ENCODE measurements at places on chromosomes 2 and 18.

DNA sequence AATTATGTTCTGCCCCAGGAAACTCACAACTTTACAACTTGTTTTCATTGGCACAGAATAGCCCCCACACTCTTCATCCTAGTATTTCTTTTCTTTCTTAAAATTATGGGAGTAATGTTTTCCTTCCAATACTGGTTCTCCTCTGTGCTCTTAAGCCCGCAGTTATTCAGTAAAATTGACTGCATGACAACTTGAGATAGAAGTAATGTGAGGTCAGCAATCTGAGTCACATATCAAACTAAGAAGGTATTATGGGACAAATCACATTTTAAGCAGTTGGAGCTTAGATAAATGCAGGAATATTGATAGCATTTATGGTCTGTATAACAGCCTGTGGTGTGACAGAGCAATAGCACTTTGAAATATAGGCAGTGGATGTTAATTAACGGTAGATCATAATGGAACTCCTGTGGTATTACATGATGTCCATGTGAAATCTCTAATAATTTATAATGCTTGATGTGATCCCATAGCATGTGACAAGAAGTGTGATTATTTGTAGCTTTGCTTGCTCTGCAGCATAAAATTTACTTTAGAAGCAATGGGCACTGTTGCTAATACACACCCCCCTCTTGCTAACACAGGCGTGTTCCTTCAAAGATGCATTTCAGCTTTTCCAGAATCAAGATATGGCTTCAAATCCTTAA, 351.4 kb upstream of the CDH20 start:
- DNase-seq = no peak

DNA sequence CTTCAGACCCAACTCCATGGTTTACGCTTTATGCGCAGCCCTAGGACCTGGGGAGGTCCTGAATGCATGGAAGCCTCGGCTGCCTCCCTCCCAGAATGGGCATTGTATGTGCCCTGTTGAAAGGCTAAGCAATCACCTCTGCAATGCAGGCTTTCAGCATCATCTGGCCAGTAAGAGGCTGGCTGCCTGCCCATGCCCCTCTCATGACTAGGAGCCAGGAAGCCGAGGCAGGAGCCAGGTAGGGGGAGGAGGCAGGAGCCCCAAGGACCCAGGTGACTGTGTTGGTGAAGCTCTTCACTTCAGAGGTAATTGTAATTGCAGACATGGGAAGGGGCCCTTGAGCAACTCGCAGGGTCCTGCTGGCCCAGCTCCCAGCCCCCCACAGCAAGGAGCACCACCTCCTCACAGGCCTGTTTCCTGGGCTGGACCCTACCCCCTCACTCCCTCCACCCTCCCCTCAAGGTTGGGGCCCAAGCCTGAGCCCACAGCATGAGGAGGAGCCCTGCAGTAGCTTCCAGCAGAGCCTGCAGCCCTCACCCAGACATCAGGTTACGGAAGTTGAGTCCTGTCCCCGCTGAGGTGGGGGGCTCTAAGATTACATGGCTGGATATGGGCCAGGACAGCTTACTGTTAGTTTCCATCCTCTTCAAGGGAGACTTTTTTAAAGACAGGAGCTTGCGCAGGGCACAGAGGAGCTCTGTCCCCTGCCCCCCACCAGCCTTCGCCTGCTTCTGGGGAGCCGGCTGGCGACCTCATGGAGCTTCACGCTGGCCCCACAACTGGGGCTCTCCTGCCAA, 21.9 kb downstream of the CRACDL start:
- DNase-seq = no peak

GRCh38 chr18:12031846-12032245, 50.5 kb downstream of the IMPA2 start:
- no peak for DNase-seq

GRCh38 chr2:169329688-169330554, 32.4 kb downstream of the LRP2 start:
- DNase-seq = no peak

DNA sequence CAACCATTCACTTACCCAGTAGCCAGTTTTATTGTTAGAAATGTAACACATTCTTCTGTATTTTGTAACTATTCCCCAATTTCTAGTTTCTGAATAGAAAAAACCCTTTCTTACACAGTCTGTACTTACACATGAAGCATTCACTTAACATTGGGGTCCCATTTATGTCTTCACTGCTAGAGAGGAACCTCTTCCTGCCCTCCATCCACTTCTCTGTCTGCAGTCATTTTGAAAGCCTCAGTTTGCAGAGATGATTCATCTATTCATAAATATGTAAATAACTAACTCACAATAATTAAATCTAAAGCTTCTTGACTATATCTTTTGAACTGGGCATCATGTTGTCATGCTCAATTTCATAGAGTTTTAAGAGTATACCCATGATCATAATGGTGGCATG, 55.9 kb downstream of the ZRANB3 start:
- DNase-seq = no peak

- peak; percentile 57 for DNase-seq
Measured at GRCh38 chr2:42810971-42811811, 18.8 kb upstream of the HAAO start.

GRCh38 chr2:99348173-99348572, 11.0 kb downstream of the EIF5B start:
- no peak for DNase-seq

DNA sequence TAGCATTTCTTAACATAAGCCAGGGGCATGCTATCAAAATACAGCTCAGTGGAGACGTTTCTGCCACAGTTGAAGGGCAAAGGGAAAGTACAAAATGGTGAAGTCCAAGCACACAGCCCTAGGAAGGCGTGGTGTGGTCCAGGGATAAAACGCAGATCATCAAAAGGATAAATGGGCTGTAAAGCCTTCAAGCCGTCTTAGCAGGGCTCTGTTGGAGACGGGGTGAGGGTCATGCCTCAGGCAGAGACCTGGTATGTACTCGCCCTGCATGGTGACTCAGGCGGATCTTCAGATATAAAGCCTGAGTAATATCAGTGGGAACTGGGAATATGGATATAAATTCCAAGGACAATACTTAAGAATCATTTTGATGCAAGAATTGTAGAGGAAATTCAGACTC, 61.2 kb downstream of the NGEF start:
- no peak for DNase-seq

DNA sequence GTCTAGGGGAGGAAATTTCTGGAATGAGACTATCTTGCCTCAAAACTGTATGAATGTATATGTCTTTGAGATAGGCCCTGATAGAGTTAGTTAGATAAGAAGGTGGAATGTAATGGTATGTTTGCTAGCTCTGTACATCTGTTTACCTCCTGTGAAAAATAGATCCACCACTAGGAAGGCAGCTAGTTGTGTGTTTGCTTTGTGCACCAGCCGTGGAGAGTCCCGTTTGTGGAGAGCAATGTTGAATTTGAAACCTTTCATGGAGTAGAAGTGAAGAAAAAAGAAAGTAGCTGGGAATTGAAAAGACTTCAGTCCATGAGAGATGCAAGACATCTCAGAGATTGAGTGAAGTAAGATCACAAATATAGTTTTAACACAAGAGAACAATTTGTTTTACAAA, 25.4 kb downstream of the ASXL3 start:
- DNase-seq = no peak

DNA sequence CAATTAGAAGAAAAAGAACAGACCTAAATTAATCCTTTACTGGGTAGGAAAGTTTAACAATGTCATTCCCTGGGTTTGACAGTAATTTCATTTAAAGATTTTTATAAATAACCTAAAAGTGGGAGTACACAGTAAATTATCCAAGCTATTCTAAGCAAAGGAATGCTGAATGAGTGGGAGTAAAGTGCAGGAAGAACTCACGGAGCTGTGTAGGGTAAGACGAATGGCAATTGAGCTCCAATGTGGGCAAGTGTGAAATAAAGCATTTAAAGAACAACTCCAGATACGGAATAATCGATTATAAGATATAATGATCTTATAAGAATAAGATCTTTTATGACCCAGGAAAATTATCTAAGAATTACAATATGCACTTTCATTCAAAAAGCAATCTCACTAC, 93.2 kb downstream of the LRRTM4 start:
- DNase-seq = no peak

GRCh38 chr2:238560234-238560633, 133.5 kb downstream of the ASB1 start:
- no peak for DNase-seq

Measured in stimulated activated CD4-positive, alpha-beta T cell treated with anti-CD3 and anti-CD28 coated beads, Interleukin-2, amount 100 ng/mL, for 24 hours (primary cell).